ENCODE measurements at places on chromosomes 7 and 10. TPM values are rescaled to one million over a fixed set of nuclear protein-coding genes. Genes with fewer than 3 reads are reported as not detected.

Gene GDF2
- total RNA-seq = not detected

Gene HOXA2
- total RNA-seq = 0.66 TPM

- DNase-seq = no peak
Measured at GRCh38 chr7:82530361-82530760, 86.8 kb upstream of the CACNA2D1 start.

- peak; percentile 41 for DNase-seq
Measured at GRCh38 chr7:7681191-7681935, 37.0 kb downstream of the RPA3 start.
